ENCODE measurements at places on chromosomes 5 and 9.

- DNase-seq = no peak
These were observed 19.7 kb downstream of the HMGCR start for GRCh38 chr5:75356719-75357118.

- DNase-seq = no peak
These were observed 47.1 kb upstream of the BOD1 start for GRCh38 chr5:173663352-173664153.

GRCh38 chr5:151037561-151038411 lies 17.4 kb downstream of the GPX3 start:
- DNase-seq = no peak

DNA sequence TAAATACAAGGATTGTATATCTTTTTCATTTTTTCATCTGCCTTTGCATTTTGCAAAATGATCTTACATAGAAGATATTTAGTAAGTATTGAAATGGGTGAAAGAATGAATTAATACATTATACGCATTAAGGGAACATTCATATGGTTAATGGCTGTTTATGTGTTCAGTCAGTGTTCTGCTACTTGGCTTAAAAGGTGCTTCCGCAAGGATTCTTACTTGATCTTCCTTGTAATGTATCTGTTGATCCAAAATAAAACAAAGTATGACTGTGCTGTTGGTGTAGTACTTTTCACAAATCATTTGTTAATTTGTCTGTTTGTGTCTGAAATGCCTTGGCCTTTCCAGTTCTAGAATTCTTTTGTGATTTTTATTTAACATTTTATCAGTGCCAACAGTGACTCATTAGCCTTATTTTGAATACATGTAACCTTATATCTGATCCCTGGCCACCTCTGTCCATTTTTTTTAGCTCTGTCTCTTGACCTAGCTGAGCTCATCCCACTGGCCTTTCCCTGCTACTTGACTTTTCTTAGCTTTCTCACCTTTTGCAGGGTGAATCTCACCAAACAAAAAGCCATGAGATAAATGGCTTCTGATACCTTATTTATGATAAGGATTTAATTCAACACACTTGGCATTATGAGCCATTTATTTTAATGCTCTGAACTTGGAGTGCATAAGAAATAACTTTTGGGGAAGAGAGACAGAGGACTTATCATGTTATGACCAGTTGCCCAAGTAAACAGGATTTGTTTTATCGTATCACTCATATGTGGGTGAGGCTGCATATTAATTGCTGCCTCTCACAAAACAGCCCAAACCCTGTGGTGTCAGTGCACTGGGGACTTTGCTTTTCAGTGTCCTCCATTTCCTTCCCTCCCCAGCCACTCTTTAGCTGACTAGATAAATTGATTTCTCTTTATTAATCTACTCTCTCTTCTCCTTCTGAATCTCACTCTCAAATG lies 340.3 kb downstream of the KDM4C start:
- no peak for DNase-seq

Measured in stimulated activated CD4-positive, alpha-beta T cell treated with anti-CD3 and anti-CD28 coated beads, Interleukin-15, amount 100 ng/mL, for 48 hours (primary cell).